ENCODE measurements at places on chromosomes 4 and X. TPM values are rescaled to one million over a fixed set of nuclear protein-coding genes. Genes with fewer than 3 reads are reported as not detected.

GRCh38 chr4:116183241-116183640, 902.1 kb downstream of the TRAM1L1 start:
- H3K27me3 ChIP-seq, result no peaks in the 10 kb centered on the region
- H3K36me3 ChIP-seq, result no peaks in the 10 kb centered on the region
- H3K27ac ChIP-seq, result no peak overlapping the region
- no peak for DNase-seq

ATOH1 gene
- not detected for total RNA-seq

DNA sequence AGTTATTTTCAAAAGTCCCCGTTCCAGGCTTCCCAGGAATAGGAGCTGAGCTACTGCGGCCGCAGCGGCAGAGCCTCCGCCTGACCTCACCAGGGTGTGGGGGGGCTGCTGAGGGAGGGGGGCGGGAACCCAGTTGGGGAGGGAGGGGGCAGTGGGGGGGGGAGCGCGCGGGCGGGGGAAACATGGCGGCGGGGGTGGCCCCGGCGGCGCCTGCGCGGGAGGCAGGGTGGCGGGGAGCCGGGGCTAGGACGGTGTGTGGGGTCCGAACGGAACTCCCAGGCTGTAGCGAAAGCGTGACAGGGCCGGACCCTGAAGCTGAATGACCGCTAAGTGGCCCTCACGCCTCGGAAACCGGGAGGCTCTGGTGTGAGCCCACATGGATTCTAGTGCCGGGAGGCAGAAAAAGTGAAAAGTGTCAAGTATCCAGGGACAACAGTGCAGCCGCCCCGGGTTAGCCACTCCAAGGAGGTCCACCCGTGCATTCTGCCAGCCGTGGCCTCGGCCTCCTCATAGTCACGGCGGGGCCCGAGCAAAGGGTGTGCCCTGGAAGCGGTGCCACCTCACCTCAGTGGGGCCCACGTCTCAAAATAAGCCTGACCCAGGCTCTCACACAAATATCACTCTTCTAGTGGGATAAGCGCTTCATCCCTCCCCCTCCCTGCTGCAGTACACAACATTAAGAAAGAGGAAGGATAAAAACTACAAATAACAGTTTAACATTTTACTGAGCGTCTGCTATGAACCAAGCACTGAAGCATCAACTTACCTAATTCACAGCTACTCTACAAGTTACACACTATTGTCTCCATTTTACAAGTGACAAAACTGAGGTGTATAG, at the start of gene KLHL13:
KLHL13 (minus strand) TSS at position 98 of the 838 bp plus-strand sequence. CDS start 88,337 bp downstream, outside the sequence.
- no peaks in the 10 kb centered on the region for H3K27me3 ChIP-seq
- DNase-seq, result no peak
- H3K27ac ChIP-seq, result no peak within 1 kb of the TSS
- peak within 1 kb of the TSS; percentile 41 for H3K4me3 ChIP-seq
- H3K36me3 ChIP-seq, result no peaks in the 10 kb centered on the region

UVSSA gene
- 29.5 TPM for total RNA-seq

ADGRL3 gene
- not detected for total RNA-seq
